ENCODE measurements at places on chromosomes 7 and 10. TPM values are rescaled to one million over a fixed set of nuclear protein-coding genes. Genes with fewer than 3 reads are reported as not detected.

DNA sequence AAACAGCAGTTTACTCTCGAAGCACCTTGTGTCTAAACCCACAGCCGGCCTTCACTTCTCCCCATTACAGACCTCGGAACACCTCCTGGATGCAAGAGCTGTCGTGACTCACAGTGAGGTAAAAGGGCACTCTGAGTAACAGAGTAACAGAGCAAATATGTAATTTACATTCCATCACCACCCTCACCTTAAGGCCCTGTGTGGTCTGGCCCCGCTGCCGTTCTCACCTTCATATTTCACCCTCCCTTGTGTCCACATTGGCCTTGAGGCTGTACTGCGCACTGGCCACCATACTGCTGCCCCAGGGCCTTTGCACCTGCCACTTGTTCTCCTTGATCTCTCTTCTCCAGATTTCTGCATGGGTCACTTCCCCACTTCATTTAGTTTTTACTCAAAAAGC is 12.6 kb downstream of the FFAR4 start:
- DNase-seq = no peak

- DNase-seq = peak; percentile 74
Measured at GRCh38 chr10:12107781-12108180, 21.7 kb upstream of the SEC61A2 start.

DNA sequence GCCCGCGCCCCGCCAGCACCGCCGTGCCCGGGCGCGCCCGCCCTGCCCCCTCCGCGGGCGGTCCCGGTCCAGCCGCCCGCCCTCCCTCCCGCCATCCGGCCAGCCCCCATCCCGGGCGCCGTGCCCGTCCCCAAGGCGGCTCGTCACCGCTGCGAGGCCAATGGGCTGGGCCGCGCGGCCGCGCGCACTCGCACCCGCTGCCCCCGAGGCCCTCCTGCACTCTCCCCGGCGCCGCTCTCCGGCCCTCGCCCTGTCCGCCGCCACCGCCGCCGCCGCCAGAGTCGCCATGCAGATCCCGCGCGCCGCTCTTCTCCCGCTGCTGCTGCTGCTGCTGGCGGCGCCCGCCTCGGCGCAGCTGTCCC is at the start of gene HTRA1:
HTRA1 (plus strand) TSS at position 187 of the 362 bp plus-strand sequence; CDS start at position 287, 100 bp downstream.
- DNase-seq = peak; percentile 73

DNA sequence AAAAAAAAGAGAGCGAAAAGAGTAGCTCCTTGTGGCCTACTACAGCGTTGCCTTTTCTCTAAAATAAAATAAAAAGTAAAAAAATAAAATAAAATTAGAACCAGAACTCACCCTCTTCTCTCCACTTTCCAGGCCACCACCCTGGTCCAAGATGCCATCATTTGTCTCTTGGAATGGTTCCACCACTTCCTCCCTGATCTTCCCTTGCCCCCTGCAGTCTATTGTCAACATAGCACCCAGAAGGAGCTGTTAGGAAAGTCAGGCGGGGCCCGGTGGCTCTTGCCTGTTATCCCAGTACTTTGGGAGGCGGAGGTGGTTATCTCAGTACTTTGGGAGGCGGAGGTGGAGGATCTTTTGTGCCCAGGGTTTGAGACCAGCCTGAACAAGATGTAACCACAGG is 7.6 kb upstream of the GRID2IP start:
- DNase-seq = peak; percentile 37

DNA sequence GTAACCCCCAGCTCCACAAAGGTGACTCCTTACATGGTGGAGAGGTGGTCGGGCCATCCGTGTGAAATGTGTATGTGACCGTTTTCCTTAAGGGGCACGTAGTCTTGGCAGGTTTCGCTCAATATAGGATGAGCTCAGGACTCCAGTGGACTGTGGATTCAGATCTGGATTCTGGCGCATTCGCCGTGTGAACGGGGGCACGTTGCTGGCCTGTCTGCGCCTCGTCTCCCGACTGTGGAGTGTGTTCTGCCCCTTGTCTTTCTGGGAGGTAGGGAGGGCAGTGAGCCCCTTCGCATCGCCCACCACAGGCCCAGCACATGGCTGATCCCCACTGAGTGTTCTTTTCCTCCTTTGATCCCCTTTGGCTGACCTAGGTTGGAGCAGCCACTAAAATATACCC is 165.1 kb downstream of the EGFR start:
- no peak for DNase-seq

Gene SEM1
- 82.9 TPM for total RNA-seq

Gene PRPS1L1
- total RNA-seq = not detected

Gene ACSM6
- total RNA-seq = not detected
